Activated CD4-positive, CD25-positive, alpha-beta regulatory T cell treated with anti-CD3 and anti-CD28 coated beads, Interleukin-2, amount 50 U/mL, for 24 hours (primary cell): ENCODE measurements at places on chromosomes 4 and X.

DNA sequence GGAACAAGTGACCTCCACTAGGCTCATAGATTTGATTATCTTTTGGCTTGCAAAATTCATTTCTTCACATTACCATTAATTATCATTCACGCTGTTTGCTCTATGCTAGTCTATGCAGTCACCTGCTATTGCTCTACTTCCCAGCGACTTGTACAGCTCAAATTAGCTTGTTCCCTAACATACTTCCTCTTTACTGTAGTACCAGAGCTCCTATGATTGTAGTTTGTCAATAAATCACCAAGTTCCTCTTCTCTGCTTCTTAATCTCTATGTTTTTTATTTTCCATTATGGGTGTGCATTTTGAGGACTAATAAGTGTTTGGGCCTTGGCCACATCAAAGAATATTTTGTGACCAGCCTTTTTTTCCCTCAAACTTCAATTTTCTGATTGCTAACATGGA lies 6.2 kb upstream of the GSPT2 start:
- no peak for ATAC-seq

DNA sequence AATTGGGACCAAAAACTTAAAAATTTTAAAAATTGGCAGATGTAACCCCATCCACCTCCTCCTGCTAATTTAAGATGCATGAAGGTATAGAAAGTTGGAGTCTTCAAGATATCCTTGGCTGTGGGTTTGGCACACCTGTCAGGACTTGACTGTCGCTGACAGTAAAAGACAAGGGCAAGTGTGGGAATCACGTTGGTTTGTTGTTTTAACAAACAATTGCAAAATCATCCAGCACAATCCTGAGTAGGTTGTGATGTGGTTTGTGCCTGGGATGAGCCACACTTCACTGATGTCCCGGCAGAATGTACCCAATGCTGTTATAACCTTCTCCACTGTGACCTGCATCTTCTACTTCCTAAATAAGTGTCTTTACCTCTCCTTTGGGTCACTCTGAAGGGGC lies 24.0 kb downstream of the HOPX start:
- ATAC-seq = no peak

GRCh38 chr4:109801895-109802319 lies at the start of gene CFI:
TSS of gene CFI (minus strand) at chr4:109801999. CDS start at chr4:109801971, 28 bp downstream.
- ATAC-seq = no peak

DNA sequence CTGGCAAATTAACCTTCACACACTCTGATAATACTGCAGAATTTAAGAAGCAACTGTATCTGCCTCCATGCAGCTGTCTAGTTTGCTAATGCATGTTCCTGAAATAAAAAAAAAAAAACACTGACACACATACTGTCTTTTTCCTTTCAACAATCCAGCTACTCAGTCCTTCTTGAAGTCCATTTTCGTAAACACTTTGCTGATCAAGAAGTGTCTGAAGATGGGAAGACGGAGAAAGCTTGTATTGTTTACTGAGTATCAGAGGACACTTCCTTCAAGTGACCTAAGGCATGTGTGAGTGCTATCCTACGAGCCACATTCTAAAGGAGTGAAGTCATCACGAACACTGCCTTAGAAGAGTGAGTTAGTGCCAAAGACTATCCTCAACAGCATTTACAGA lies 82.6 kb downstream of the LUZP4 start:
- no peak for ATAC-seq

GRCh38 chr4:155522201-155522600 lies 144.4 kb upstream of the GUCY1A1 start:
- no peak for ATAC-seq

DNA sequence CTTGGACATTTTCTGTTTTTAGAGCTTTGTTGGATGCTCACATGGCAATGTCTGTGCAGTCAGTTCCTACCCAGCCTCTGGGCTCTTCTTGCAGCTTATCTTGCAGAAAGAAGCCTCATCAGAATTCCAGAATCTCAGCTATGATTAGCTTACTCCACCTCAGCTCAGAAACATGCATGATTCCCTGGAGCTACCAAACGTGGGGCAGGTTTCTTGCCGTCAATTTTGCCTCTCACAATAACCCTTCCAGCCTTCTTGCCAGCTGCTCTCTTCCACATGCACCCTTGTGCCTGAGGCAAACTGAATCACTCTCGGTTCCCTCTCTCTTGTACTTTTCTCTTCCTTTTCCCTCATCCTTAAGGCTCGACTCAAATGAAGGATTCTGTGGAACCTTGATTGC lies 141.4 kb downstream of the PTTG2 start:
- ATAC-seq = no peak

- ATAC-seq = no peak
Observed at GRCh38 chrX:107724653-107725052, 50.9 kb downstream of the TSC22D3 start.

DNA sequence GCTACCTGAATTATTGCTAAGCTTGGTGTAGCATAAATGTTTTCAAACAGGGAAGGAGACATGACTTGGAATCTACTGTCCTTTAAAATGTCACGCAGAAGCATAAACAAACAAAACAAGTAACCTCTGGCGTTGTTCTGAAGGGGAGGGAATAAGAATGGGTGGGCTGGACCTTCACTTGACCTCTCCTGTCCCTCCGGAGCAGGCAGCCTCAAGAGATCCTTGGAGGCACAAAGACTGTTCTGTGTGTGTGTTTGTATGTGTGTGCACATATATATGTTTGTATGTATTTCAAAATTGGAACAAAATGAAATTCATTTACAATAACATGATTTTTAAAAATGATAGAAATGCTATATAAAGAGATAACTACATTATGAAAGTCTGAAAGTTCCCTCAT lies 91.3 kb upstream of the DCLK2 start:
- no peak for ATAC-seq

GRCh38 chr4:4245172-4245571 lies 2.9 kb downstream of the TMEM128 start:
- no peak for ATAC-seq
